ENCODE measurements at places on chromosomes 2 and 18.

DNA sequence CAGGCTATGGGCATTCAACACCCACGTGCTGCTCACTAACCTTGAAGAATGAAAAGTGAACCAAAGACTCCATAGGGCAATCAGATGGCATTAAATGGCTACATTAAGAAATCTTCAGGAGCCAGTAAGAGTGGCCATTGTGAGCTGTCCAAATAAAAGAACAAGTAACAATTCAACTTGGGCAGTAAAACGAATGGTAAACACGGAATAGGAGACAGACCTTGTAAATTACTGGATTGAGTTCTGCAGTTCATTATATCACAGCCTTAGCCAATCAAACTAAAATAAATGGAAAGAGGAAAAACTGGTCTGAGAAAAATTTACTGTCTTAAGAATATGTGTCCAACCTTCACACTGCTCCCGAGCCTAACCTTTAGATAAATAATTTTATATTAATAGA, 306.5 kb upstream of the ZNF521 start:
- H3K27ac ChIP-seq, result no peak overlapping the region
- H3K4me1 ChIP-seq, result no peaks in the 10 kb centered on the region
- H3K27me3 ChIP-seq, result peaks cover 2% of the 10 kb centered on the region
- DNase-seq, result no peak
- H3K4me3 ChIP-seq, result no peak overlapping the region
- no peaks in the 10 kb centered on the region for H3K36me3 ChIP-seq

DNA sequence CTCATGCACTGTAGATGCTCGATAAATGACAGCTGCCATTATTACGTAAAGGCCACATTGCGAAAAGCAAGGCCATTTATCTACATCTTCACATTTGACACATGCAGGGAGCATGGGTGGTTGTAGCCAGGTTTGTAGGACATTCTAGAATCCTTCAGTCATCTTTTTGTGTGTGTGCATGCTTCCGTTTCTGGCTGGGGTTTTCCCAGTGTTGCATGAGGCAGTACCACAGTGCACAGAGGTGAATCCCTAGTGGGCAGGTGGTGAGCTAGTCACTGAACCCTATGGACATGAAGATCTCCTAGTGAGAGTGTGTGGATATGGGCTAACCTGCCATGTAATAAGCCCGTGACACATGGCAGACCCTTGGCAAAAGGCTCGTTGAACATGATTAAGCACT, 151.8 kb upstream of the SLC14A2 start:
- no peaks in the 10 kb centered on the region for H3K4me1 ChIP-seq
- no peaks in the 10 kb centered on the region for H3K36me3 ChIP-seq
- no peak overlapping the region for H3K4me3 ChIP-seq

DNA sequence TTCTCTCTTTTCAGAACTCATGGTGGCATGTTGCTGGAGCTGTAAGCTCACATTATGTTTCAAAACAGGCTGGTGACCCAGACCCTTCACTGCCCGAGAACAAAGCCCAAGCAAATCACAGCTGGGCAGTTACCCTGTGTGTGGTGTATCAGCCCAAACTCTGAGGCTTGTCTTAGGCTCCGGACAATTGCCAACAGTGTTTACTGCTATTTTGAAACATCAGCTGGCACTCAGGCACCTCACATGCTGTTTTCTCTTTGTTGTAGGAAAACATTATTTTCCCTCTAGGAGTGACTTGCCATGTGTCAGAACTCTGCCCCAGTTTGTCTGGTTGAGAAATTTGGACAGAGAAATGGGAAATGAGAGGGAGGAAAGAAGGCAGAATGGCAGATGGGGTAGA, 237.6 kb upstream of the APCDD1 start:
- DNase-seq, result no peak
- H3K4me1 ChIP-seq, result peaks cover 2% of the 10 kb centered on the region
- H3K27me3 ChIP-seq, result peaks cover under 1% of the 10 kb centered on the region
- H3K36me3 ChIP-seq, result no peaks in the 10 kb centered on the region

- H3K4me3 ChIP-seq, result peak overlapping the region; percentile 99
- peak overlapping the region; percentile 99 for H3K27ac ChIP-seq
- peaks cover 42% of the 10 kb centered on the region for H3K4me1 ChIP-seq
- no peaks in the 10 kb centered on the region for H3K27me3 ChIP-seq
- DNase-seq, result no peak
Observed at GRCh38 chr2:131493199-131493968, 1.2 kb upstream of the MZT2A start.

DNA sequence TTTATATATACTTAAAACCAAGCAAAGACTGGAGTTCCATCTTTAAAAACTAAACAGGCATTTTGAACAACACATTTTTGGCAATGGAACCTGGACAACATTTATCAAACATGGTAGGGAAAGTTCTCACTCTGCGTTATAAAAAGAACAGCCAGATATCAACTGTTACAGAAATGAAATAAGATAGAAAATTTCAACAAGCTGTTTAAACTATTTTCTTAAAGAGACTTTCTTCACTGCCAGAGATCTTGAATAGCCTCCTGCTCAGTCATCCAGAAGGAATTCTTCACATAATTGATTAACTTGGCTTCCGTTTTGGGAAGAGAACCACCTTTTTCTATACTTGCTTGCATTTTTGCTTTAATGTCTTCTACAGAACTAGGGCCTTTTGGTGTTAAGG, 166.0 kb upstream of the PIK3C3 start:
- no peaks in the 10 kb centered on the region for H3K27me3 ChIP-seq
- no peaks in the 10 kb centered on the region for H3K36me3 ChIP-seq
- no peak overlapping the region for H3K27ac ChIP-seq

DNA sequence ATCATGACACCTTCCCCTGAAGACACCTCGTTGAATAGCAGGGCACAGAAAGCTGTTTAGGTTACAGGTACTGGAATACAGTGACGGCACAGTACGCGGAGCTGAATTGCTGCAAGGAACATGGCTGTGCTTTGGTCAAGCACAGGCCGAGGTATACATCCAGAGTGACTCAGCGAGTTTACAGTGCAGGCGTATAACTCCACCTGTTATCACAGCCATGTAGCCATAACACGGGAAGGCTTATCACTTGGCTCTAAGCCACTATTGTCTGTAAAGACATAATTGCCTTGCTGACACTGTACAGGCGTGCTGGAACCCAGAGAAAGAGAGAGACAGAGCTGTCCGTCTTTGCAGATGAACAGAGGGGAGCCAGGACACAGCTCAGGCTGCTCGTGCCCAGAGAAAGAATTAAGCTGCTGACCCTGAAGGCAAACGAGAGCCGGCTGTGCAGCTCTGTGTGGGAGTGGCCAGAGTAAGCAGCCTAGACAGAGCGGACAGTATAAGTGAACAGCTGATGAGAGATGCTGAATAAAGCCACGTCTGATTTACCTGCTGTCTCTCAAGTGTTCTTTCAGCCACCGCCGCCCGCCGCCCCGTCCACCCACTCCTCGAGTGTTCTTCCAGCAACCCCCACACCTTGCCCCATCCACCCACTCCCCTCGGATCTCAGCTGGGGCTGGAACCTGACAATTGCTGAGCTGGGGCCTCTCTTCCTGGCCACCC, 87.3 kb upstream of the PPP1CB start:
- no peak overlapping the region for H3K27ac ChIP-seq
- no peaks in the 10 kb centered on the region for H3K36me3 ChIP-seq
- DNase-seq, result no peak
